Foreskin fibroblast (primary cell): ENCODE measurements at places on chromosomes 1 and 21.

DNA sequence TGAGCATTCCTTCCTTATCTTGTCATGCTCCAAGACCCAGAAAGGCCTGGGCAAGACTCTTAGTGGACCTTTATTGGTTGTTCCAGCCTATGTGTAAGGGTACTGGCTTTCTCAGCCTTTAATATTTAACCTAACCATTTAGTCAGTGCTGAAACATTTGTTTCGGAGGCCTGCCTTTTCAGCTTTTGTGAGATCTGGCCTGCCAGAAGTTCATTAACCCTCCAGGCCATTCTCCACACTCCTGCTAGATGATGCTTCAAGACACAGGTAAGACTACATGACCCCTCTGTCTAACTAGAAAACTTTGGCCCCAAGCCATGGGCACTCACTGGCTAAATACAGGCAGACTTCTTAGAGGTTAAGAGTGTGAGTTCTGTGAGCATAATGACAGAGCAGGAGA, 138.4 kb upstream of the ZP4 start:
- no peak for DNase-seq

- DNase-seq, result peak; percentile 27
Measured at GRCh38 chr1:240099329-240099728, 7.6 kb downstream of the FMN2 start.

GRCh38 chr1:154318386-154318785, 2.5 kb upstream of the AQP10 start:
- no peak for DNase-seq

DNA sequence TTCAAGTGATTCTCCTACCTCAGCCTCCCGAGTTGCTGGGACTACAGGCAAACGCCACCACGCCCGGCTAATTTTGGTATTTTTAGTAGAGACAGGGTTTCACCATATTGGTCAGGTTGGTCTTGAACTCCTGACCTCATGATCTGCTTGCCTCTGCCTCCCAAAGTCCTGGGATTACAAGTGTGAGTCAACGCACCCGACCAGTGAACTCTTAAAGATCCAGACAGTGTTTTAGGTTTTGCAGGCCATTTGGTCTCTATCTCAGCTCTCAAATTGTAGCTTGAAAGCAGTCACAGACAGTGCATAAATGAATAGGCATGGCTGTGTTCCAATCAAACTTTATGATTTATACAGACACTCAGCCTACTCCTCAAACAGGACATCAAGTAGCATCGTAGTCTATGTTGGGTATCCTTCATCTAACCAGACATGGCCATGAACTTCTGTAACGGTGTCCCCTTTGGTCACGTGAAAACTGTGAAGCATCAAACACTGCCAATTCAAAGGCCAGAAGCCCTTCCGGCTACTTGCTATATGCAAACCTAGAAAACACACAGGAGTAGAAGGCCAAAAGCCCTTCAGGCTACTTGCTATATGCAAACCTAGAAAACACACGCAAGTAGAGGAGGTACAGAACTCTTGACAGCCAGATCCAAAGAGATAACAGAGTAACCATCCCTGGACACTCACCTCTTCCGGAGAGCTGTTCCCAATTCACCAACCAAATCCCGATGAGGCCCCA, 3.1 kb downstream of the FUCA1 start:
- DNase-seq, result no peak

GRCh38 chr1:29628190-29628589, 391.9 kb downstream of the PTPRU start:
- no peak for DNase-seq

DNA sequence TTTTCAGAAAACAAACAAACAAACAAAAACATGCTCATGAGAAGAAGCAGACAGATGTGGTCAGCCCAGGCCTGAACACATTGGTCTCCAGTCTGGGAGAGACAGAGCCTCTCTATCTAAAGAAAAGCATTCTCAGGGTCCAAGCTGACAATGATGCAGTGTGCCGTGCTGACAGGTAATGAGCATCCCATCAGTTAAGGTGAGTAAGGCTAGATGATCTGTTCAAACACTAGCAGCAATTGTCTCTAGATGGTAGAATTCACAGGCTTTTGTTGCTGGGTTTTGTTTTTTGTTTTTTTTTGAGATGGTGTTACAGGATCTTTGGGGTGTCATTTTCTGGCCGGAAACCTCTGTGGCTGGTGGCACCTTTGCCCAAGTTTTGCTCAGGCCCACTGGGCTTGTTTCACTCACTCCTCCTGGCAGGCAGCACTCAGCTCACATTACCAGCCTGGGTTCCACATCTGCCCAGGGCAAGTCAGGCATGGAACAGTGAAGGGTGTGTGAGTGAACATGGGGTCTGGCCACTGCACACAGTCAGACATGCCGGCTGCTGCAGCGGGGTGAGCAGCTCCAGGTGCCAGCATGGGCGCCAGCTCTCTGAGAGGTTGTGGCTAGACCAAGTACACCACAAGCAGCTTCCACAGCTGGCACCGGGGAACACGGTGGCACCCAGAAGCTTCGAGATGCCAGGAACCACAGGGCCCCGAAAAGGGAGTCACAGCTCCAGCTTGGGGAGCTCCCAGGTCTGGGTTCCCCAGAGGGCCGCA, 2.5 kb upstream of the C1QA start:
- no peak for DNase-seq

- DNase-seq, result peak; percentile 52
Measured at GRCh38 chr1:67372136-67372535, 58.1 kb downstream of the SERBP1 start.

- no peak for DNase-seq
Measured at GRCh38 chr1:62327360-62328055, 8.3 kb upstream of the KANK4 start.

GRCh38 chr1:113452921-113453770, 62.8 kb downstream of the MAGI3 start:
- peak; percentile 50 for DNase-seq

DNA sequence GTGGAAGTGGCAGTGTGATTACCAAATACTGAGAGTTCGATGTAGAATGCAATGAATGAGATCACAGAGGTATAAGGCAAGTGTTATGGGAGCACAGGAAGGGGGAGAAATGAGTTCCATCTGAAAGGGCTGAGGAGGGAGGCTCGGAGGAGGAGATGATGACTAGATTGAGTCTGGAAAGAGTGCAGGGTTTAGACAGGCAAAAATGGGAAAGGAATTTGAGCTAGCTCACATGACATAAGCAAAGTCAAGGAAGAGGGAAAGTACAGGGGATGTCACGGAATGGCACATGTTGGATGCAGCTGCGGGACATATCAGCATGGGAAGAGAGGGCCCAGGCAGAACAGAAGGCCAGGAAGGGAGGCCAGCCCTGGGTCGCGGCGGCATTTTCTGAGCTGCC, 132.7 kb downstream of the RUNX1 start:
- peak; percentile 91 for DNase-seq

- peak; percentile 76 for DNase-seq
Measured at GRCh38 chr1:180912211-180912800, 391 bp upstream of the KIAA1614 start.

- no peak for DNase-seq
Measured at GRCh38 chr1:37473431-37474045, 842 bp upstream of the ZC3H12A start.

GRCh38 chr1:112618114-112618720, 724 bp downstream of the ST7L start:
- no peak for DNase-seq

- no peak for DNase-seq
Measured at GRCh38 chr1:119245881-119246280, 105.4 kb upstream of the WARS2 start.

- DNase-seq, result no peak
Measured at GRCh38 chr1:114113411-114114184, 40.1 kb downstream of the SYT6 start.

GRCh38 chr1:246566813-246567645, 773 bp downstream of the CNST start:
- peak; percentile 88 for DNase-seq

DNA sequence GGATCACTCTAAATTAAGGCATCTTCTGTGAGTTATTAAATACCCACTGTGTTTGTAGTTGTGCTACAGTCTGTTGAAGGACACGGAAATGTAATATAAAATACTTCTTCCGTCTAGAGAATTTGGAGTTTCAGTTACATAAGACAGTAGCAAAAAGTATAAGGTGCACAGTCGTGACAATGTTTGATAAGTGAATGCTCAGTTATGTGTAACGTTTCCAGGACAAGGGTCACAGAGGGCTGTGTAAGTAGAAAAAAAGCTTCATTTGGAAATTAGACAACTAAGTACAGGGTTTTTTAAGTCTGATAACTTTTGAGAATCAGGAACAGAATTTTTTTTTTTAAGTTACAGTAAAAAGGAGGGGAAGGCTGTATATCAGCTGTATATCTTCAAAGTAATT, 27.5 kb downstream of the SRSF11 start:
- no peak for DNase-seq

GRCh38 chr1:54986533-54986932, 6.1 kb downstream of the TMEM61 start:
- no peak for DNase-seq

- no peak for DNase-seq
Measured at GRCh38 chr1:48552903-48553606, 81.1 kb upstream of the SPATA6 start.

GRCh38 chr1:197773856-197774255, 1.4 kb downstream of the DENND1B start:
- DNase-seq, result no peak

- peak; percentile 15 for DNase-seq
Measured at GRCh38 chr1:99691175-99691574, 45.3 kb downstream of the PALMD start.

- DNase-seq, result peak; percentile 81
Measured at GRCh38 chr1:43786960-43787359, 79.6 kb downstream of the ST3GAL3 start.

GRCh38 chr1:27593678-27594563, 10.0 kb downstream of the AHDC1 start:
- no peak for DNase-seq

- peak; percentile 52 for DNase-seq
Measured at GRCh38 chr1:50735443-50735842, 224.6 kb downstream of the FAF1 start.

DNA sequence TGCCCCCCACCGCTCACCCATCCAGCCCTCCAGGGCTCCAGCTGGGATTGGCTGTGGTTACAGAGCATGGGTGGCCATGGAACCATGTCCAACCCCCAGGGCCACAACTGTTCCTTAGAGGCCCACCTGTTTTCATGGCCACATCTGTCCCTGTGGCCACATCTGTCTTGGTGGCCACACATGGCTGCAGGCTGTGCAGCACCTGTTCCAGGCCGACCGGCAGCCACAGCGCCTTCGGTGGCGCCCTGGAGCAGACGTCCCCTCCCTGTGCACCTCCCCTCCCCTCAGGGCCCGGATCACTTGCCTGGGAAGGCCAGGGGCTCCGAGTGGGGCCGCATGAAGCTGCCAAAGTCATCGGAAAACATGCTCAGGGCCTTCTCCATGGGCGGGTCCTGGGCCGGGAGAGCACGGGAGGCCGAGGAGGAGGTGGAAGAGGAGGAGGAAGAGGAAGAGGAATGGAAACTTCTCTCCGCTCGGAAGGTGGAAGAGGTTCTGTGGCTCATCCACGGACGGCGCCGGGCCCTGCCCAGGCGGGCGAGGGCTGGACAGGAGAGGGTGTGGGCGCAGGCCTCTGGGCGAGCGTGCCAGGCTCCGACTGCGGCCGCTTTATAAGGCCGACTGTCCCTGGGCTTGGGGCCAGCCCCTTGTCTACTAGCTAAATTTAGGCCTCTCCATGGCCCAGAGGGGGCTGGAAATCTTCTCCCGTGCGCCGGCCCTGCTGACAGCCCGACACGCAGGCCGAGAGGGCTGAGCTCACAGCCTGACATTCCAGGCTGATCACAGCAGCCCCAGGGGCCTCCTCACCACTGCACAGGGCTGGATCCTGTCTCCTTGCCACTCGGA, at the start of gene HSPB7:
HSPB7 (minus strand) TSS at position 583 of the 843 bp plus-strand sequence; CDS start at position 503, 80 bp downstream.
- DNase-seq, result peak; percentile 91

DNA sequence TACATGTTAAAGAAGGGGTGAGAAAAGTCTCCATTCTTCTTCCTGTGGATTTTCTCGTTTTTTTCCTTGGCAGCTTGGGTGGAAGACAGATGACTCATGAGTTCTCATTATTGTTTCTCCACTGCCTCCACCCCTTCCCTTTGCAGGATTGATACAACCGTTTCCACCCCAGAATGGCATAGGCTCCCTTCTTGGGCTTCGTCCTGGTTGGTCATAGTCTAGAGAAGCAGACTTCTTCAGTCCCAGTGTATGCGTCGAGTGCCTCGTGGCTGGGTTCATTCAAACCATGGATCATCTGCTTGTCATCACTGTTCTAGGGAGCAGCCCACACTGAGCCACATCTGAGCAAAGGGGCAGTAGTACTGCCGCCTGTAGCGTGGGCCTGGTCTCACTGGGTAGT, 13.7 kb downstream of the PTGFRN start:
- peak; percentile 24 for DNase-seq

DNA sequence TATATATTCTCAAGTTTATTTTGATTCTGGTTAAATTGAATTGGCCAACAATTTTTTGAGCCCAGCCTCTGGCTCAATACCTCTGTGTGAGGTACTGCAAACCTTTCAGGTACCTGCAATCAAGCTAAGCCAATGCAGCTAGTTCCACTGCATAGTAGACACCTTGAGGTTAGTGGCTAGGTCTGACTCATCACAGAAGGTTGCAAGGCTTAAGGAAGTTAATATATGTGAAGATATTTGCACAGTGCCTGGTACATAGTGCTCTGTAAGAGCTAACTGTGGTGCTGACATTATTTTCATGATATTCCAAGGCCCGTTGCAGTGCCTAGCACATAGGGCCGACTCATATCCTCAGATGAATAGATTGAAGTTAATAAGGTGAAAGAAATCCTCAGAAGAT, 330.5 kb upstream of the KAZN start:
- no peak for DNase-seq

- no peak for DNase-seq
Measured at GRCh38 chr1:117836069-117836468, 93.4 kb downstream of the GDAP2 start.

- DNase-seq, result no peak
Measured at GRCh38 chr1:12617511-12617900, 504 bp downstream of the DHRS3 start.

GRCh38 chr1:80154176-80154575, 1147.6 kb upstream of the ADGRL4 start:
- DNase-seq, result no peak

DNA sequence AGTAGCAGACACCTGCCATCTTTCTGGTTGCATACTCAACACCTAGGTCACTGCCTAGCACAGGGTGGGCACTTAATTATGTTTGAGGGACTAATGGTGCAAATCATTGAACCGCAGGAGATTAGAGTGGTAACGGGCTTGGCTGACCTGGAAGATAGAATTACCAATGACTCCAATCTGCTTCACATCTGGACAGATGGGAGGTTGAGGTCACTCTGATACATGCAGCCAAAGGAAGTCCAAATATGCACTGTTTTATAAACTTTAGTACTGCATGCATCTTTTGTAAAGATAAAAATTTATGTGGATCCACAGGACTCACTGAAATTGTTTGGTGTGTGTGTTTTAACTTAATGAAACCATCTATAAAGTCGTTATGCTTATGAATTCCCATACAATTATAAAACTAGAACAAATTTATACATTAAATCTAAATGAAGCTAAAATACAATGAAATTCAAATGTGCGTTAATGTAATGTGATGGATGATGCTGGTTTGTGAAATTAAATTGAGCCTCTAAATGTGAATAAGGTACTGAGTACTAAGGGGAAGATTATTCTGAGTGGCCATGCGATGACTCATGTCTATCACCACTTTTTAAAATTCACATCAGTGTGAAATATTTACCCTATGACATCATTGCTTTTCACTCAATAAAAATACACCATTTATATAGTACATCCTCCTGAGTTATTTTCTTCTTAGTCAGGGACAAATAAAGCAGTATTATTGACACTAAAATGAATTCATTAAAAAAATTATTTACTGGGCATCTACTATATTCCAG, 224.7 kb upstream of the FAM78B start:
- DNase-seq, result no peak
